ENCODE measurements at places on chromosomes 2 and 18.
A peak's percentile ranks its signal among the peaks of the same experiment; 100 is the strongest.

GRCh38 chr2:109126501-109126860, 2.5 kb upstream of the SH3RF3 start:
- no peak for DNase-seq

GRCh38 chr2:231527955-231528635, 2.1 kb downstream of the NMUR1 start:
- DNase-seq, result no peak

DNA sequence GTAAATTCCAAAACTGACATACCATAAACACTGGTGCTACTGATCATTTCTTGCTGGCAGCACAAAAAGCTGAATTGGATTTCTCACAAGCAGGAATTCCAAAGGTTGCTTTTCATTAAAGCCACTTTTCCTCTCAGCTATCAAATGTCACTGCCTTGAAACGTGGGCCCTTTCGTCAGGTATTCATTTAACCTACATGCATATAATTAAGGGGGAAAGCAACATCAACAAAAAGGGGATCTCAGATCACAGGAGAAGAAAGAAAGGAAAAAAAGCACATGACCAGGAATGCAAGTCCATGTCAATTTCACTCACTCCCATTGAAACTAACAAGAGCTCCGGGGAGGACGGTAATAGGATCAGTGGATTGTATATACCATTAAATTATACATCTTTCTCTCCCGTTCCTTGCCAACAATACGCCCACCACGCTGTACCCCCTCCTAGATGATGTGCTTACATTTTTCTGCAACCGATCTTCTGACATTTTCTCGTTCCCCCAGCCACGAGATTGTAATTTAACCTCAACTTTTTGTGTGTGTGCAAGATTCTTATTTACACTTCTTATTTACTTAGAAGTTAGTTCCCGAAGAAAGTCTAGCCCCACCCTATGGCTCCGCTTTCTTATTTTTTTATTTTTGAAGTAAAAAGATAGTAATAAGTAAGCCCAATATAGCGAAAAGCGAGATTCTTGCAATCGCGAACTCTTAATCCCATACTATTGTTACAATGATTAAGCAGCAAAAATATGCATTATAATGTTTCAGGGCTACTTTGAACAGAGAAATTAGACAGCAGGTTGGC, 725 bp downstream of the FIGN start:
- DNase-seq, result peak; percentile 69

GRCh38 chr2:138707392-138708074, 72.7 kb downstream of the NXPH2 start:
- no peak for DNase-seq

- no peak for DNase-seq
These were observed 631.8 kb upstream of the RAB6C start for GRCh38 chr2:129347486-129348217.

- DNase-seq, result no peak
These were observed 29.8 kb upstream of the LCLAT1 start for GRCh38 chr2:30417253-30417652.

DNA sequence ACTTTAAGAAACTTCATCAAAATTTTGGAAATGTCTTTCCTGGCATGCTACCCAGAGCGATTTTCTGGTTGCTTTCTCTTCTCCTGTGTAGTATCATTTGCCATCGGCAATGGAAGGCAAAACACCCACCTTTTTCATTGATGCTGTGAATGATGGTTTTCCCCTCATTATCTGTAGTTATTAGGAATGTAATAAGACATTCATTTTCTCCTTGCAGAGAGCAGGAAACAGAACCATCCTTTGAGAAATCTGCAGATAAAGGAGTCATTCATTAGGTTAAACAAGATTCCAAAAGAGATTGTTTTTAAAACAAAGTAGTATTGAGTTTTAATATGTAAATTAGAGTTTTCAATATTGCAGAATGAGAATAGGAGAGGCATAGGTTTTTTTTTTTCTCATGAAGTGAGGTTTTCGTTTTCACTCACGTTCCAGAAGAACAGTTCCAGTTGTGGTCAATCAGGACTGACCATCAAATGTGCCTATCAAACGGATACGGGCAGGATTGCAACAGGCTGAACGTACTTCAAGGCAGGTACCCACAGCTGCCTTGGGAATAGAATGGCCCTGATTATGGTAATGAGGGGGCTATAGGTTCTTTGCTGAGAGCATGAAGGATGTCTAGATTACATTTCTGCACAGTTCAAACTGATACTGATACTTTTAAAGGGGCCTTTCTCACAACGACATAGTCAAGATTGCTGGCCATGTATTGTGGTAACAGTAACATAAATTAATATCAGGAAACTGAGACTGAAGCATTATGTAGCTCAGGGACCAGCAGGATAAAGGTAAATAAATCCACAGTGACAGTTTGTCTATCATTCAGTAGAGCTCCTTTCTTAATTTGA, 49.8 kb upstream of the PLA2R1 start:
- no peak for DNase-seq

- DNase-seq, result no peak
These were observed 113.4 kb upstream of the MCFD2 start for GRCh38 chr2:47028846-47029560.

DNA sequence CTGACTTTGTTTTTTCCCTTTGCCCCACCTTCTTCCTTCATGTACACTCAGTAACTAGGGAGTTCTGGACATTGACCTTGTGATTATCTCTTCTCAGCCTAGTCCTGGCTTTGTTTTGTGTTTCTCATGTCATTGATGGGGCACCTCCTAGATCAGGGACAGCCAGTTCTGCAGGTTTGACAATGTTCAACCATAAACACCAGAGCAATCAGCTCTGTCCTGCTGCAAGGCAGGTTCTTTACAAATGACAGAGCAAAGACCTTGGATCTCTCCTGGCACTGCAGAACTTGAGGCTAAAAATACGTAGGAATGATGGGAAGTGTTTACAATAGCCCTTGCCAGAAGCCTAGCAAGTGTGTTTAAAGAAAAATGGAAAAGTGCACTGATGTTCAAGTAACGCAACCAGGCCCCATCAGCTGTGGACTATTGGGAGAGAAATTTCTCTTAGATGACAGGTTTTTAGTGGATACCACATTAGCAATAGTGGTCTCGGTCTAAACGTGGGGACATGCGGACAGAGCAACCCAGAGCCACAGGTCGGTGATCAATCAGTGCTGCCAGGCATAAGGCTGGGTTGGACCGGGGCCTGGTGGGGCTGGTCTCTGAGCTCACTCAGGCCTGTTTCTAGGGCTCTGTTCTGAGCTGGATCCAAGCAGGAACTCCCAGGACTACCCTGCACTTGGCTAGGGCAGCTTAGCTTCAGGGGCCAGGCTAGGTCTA, 76.8 kb downstream of the SOWAHC start:
- DNase-seq, result no peak

DNA sequence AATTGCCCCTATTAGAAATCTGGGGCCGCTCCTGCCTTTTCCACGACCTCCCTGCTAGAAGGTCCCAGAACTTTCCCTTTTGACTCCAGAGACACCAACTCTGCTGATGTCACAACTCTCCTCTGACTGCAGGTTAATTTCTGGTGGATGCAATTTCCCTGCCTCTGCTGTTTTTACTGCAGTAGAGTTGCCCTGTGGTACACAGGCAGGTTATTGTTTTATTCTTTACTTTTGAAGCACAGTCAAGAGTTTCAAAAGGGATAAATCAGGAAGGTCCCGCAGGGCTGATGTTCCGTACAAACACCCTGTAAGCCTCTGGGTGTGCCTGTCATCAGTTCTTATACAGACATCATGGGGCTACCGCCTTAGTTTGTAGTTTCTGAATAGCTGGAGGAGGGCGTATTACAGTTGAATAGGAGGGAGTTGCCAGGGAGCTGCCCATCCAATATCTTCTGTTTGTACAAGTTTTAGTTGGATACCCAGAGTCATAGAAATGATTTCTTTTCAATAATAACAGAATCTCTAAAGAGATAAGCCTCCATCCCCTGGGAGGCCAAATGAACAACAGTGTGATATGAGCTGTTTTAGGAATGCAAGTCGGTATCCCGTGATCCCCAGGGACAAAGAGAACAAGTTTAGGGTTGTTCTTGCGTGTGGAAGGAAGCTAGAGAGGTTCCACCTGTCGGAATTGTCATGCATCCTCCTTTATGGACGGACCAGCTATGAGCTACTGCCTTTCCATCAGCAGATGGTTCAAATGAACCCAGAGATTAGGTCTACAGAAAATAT, 108.4 kb upstream of the COPS8 start:
- DNase-seq, result no peak

- no peak for DNase-seq
These were observed 77.5 kb upstream of the ITPRID2 start for GRCh38 chr2:181814057-181814491.

DNA sequence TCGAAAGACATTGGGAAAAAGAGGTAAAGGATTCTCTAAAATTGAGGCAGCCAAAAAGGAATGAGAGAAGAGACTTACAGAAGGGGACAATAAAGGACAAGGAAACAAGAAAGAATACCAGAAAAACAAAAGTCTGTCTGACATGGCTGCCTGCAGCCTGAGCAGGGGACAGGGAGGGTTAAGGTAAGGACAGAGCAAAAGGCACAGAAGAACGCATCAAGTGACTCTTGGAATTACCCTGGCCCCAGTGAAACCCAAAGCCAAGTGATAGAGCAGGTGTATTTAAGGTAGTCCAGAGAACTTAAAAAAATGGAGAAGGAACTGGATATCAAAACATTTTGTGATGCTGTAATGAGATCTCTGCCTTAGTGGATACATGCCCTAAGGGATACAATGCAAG, 47.1 kb upstream of the XIRP2 start:
- no peak for DNase-seq

DNA sequence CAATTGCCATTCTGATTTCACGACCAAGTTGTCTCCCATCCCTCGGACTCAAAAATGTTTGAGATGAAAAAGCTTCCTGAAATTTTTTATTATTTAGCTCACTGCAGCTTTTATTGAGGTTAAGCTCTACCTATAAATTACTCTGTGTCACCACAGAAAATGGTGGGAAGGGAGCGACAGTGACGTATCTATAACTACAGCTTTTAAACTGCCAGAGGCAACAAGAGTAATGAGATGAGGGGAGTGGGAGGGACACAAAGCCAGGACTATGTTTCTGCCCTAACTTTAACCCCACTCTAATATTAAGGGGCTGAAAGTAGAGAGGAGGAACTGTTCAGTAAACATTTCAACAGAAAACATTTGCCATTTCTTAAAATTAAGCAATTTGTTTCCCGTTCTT, 37.4 kb downstream of the SMAD2 start:
- no peak for DNase-seq

DNA sequence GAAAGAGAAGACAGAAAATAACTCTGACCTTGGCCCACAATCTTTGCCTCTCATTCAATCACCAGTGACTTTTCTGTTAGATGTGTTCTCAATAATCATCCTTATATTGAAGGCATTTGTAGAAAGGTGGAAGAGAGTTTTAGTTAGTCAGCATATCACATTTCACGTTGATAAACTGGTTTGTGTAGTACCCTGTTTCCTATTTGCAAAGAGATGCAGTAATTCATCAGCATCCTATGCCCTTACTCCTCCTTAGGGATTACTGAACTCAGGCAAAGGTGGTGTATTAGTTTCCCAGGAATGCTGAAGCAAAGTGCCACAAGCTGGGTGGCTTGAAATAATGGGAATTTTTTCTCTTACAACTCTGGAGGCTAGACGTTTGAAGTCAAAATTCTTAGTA, 145.0 kb downstream of the SPP2 start:
- no peak for DNase-seq

GRCh38 chr2:33614190-33614589, 15.1 kb upstream of the FAM98A start:
- no peak for DNase-seq

DNA sequence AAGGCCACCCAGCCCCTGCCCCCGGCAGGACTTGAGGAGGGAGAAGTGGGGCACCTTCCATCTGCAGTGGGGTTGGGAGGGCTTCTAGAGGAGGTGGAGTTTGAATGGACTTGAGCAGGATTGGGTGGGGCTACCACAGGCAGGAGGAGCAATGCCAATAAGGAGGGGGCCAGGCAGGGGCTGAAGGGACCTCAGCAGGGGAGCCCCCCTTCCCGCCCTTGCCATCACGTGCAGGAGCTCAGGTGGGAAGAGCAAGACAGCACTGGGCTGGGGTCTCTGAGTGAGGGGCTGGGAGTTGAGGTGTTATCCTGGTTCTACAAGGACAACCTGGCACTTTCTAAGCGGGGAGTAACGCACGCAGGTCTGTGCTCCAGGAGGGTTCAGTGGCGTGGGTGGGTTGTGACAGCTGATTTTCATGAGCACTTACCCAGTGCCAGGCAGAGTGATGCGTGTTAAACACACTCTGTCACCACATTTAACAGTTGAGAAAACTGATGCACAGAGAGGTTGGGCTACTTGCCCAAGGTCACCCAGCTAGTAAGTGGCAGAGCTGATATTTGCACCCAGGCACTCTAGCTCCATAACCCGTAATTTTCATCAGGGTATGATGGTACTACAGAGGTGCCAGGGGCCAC, 4.8 kb downstream of the CHRND start:
- DNase-seq, result no peak

GRCh38 chr2:239791526-239792404, 233.4 kb downstream of the NDUFA10 start:
- no peak for DNase-seq

DNA sequence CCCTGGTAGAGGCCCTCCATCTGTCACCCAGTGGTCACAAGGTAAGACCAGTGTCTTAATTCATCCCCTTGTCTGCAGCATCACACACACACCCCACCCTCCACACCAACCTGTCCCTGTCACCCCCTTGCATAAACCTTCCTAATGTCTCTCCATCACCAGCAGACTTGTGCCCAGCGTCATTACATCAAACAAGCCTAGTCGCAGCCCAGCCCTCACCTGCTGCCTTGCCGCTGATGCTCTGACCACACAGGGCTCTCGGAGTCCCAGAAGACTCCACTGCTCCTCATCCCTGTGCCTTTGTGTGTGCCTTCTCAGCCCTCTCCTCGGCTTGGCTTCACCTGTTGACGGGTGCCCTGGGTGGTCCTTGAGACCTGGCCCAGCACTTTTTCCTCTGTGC, 171.2 kb downstream of the GLI2 start:
- DNase-seq, result no peak

- DNase-seq, result no peak
These were observed 136.1 kb downstream of the MCFD2 start for GRCh38 chr2:46779447-46779941.

- DNase-seq, result no peak
These were observed 165.8 kb upstream of the TCF4 start for GRCh38 chr18:55753643-55754263.

- DNase-seq, result no peak
These were observed 3.7 kb upstream of the SERPINB10 start for GRCh38 chr18:63903851-63904570.

- DNase-seq, result no peak
These were observed 1.5 kb downstream of the PPIG start for GRCh38 chr2:169585673-169586072.

DNA sequence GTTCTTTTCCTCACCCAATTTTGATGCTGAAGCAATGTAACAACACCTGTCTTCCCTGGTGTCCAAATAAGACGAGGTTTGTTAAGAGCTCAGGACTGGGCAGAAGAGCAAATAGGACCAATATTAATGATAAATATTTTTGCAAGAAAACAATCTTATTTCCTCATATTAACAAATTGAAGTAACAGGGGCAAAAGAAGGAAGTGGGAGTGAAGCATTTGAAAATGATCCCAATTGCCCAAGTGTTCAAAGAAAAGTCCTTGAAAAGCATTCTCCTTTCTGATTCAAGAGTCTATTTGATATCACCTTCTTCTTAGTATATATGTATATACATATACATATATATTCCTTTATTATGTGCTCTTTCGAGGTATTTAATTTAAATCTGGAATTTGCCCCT, 418.8 kb downstream of the ARHGAP15 start:
- no peak for DNase-seq

All from NCI-H2081 treated with DMSO at 0.1 percent for 48 hours (cell line).